ENCODE measurements at places on chromosomes 4 and X.

GRCh38 chrX:14963447-14964236, 90.4 kb downstream of the MOSPD2 start:
- no peak for DNase-seq

- DNase-seq: no peak
Observed at GRCh38 chr4:112141366-112142138, 3.7 kb upstream of the FAM241A start.

DNA sequence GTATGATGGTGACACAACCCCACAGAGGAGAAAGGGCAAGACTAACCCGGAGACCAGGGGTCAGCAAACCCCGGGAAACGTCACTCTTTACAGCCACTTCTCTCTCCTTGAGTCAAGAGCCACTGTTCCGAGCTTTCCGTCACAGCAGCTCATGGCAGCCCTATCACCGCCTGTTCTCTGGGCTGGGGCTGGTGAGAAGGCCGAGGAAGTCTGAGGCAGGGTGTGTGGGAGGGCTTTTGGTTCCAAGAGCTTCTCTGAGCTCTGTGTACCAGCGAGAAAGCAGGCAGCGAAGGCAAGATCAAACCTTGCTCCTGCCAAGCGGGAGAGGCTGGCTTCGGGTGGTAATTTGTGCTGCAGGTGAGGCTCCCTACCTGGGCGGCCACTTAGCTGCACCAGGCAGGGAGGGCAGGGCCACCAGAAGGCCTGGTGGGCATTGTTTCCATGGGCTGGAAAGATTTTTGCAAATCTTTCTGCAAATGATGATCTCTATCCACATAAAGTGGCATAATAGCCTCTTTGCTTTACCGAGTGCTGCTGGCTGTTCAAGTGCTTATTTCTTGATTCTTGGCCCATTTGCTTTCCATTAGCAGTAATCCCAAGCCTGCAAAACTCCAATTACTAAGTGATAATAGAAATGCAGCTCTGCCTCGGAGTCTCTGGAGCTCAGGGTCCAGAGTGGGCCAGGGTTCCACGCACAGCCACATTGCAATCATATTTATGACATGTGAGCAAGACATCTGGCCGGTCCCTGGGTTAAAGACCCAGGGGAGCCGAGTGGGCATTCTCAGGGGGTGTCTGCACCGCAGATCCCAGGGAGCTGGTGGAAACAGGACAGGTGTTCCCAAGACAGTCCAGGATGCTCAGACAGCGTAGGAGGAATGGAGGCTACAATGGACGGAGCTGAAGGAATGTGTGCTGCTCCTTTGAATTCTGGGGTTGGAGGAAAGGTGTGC, 41.5 kb downstream of the DCTD start:
- no peak for DNase-seq

GRCh38 chr4:109615742-109616141, 55.7 kb downstream of the MCUB start:
- DNase-seq: no peak

- DNase-seq: no peak
Observed at GRCh38 chr4:145299380-145300076, 119.1 kb upstream of the OTUD4 start.

DNA sequence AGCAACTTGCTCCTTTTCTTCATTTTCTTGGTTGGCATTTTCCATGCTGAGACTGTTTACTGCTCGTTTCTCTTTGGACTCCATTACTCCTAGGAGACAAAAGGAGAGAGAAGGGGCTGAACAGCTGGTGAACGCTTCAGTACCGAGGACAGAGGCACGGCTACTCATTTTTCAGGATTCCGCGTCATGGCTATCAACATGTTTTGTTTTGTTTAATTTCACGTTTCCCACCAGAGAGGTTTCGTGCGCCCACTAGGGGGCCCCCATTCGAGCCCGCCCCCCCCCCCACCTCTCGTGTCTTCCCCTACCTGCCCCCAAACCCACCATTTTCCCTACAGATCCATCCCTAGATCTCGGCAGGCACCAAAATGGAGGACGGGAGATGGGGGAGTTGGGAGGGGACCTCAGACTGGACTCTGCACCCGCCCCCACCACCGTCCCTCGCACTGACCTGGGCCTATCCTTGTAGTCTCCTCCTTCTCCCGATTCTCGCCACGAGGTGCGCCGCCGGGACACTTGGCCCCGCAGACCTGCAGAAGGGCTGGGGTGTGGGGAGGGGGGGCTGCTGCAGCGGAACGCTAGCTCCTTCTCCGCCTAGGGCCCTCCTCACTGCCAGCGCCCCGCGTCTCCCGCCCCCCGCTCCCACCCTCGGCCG, 653 bp downstream of the BEX1 start:
- peak; percentile 61 for DNase-seq

GRCh38 chr4:105594099-105595010, 41.9 kb downstream of the ARHGEF38 start:
- DNase-seq: no peak

GRCh38 chrX:10401239-10401638, 219.1 kb downstream of the MID1 start:
- no peak for DNase-seq

DNA sequence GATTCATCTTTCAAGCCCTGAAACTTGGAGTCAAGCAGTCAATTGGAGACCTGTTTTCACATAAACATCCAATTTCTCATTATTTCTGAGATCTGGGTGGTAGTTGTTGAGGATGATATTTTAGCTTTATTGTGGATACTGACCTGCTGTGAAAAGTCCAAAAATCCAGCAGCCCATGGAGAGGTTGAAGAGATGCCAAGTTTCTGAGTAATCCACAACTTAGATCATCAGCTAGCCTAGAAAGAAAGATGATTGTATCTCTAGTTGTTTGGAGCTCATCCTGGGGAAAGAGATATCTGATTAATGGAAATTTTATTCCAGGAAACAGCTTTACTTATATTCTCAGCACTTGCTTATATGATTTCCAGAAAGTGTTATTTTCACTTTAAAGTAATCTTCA, 48.6 kb upstream of the DCX start:
- no peak for DNase-seq

DNA sequence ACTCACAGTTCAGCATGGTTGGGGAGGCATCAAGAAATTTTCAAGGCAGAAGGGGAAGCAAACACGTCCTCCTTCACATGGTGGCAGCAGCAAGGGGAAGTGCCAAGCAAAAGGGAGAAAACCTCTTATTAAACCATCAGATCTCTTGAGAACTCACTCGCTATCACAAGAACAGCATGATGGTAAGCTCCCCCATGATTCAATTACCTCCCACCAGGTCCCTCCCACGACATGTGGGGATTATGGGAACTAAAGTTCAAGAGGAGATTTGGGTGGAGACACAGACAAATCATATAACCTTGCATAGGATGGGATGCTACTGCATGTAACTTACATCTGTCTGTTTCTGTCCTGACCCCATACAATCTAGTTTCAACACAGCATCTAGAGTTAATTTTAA, 511.8 kb upstream of the ARX start:
- DNase-seq: no peak

DNA sequence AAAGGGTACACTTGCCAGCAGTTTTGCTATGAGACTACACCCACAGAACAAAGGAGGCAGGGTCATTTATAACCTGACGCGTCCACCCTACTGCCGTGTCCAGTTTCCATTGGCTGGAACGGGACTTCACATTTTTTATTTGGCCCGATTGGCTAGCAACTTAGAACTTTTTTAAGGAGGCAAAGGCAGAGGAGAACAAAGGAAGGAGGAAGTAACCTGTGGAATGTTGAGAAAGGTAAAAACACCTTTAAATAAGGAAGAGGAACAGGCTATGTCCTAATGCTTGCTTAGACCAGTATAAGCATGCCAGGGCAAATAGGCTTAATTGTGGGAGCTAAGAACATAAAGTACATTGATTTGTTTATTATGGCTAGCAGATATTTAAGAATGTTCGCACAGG, 18.7 kb downstream of the KDM6A start:
- DNase-seq: no peak

DNA sequence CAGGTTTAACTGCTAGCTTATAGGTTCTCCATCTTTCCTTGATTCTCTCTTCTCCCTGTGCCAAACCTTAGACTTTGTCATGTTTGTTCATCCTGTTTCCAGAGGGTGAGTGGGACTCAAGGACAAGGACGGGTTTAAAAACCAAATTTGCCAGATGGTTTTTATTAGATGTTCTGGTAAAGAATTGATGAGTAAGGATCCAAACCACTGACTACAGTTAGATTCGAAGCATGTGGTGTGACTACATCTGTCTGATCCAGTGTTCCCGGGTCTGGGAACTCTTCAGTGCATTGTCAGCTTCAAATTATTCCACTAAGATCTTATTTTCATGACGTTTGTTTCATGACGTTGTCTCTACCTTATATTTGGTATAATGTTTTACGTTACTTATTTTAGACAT, 37.5 kb downstream of the MTMR1 start:
- DNase-seq: no peak

DNA sequence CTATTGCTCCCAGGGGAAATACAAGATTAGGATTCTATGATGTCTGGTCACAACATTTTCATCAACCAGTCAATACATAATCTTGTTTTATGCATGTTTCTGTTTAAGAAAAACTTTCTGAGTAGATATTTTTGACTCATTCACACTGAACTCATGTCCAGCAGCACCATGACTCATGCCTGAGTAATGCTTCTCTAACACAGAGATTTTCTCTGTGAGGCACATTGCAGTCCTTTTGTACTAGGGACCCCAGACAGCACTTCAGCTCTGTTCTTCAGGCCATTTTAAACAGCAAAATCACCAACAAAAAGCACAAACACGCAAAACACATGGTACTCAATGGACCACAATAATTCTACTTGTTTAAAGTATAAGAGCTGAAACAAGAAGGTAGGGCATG, 83.6 kb downstream of the MXRA5 start:
- no peak for DNase-seq

DNA sequence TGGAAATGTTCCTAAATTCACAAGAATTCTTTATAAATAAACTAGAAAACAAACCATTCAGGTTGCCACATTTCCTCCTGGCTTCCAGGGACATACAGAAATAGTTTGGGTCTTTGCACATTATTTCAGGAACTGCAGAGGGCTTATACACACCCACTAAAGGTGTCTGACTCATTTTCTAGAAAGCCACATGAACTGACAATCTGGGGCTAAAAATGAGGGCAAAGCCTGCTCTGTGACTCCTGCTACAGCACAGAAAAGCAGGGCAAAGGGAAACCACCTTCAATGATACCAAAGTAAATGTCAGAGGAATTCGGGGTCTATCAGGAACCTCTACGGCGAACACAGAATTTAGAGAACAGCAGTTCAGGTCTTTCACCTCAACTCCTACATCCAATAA, 112.2 kb upstream of the MAP3K15 start:
- DNase-seq: no peak

DNA sequence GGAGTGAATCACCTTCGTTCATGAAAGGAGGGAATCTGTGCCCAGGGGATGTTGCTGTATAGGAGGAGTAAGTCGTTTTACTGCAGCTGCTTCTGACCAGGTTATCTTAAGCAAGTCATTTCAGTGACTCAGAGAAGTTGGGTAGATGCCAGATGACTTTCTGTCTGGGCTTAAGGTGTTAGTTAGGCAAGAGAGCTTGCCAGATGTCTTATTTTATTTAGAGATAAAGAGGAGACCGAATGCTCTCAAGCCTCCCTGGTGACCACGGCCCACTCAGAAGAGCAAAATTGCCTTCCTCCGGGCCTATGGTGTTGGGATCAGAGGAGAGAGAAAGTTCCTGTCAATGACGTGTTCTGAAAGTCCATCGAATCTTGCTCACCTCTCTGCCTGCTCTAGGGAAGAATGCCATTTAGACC, 16.3 kb upstream of the ZNF827 start:
- DNase-seq: no peak

- DNase-seq: no peak
Observed at GRCh38 chr4:55132775-55133174, 7.4 kb upstream of the KDR start.

DNA sequence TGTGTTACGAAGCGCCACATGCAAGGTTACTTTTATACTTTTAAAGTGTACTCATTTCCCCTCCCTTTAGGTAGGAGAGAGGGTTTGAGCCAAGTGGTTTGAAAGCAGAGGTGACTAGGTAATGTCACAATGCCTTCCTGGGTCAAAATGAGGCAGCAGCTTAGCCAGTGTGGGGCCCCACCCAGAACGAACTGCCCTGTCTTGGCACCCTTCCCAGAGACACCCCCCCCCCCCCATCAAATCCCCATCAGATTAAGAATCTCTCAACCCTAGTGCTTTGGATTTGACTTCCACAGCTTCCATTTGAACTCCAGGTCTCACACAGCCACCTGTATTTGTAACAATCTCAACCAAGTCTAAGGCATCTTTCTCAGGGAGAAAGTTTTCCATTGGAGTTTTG, 31.1 kb downstream of the BCOR start:
- no peak for DNase-seq

GRCh38 chr4:138485498-138485897, 243.3 kb upstream of the SLC7A11 start:
- no peak for DNase-seq

GRCh38 chr4:80798082-80798481, 232.4 kb upstream of the BMP3 start:
- no peak for DNase-seq

GRCh38 chrX:100263650-100264049, 146.4 kb downstream of the PCDH19 start:
- no peak for DNase-seq

GRCh38 chrX:136106920-136107528, 40.3 kb upstream of the FHL1 start:
- no peak for DNase-seq

- peak; percentile 12 for DNase-seq
Observed at GRCh38 chr4:58453956-58454355, 1343.8 kb upstream of the IGFBP7 start.

DNA sequence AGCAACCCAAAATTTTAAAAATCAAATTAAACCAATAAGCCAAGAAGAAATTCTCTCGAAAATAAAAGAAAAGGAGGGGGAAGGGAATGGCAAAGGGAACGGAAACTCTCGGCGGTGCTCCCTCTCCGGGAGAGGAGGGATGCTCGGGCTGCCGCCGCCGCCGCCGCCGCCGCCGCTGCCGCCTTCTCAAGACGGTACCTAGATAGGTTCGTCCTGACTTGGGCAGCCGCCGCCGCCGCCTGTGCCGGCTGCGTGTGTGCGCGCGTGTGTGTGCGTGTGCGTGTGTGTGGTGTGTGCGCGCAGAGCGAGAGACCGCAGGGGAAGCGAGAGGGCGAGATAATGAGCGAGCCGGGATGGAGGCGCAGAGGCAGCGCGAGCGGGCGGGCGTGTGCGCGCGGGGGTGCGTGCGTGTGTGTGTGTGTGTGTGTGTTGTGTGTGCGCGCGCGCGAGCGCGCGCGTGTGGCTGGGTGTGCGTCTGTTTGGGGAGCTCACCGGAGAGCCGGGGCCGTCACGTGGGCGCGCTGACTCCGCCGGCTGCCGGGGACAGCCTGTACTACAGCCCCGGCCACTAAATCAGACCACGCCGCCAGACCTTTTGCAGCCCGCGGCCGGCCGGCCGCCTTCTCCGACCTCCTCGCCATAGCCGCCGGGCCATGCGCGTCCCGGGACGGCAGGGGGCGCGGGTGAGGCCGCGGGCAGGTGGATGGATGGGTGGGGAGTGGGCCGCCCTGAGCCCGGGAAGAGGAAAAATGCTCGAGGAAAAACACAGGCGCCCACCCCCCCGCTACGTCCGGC, 111.6 kb downstream of the DHX15 start:
- DNase-seq: peak; percentile 96

- no peak for DNase-seq
Observed at GRCh38 chrX:133601116-133601515, 185.8 kb upstream of the GPC4 start.

- DNase-seq: no peak
Observed at GRCh38 chrX:11193035-11193469, 81.9 kb downstream of the HCCS start.
